H4 (cell line): ENCODE measurements at places on chromosomes 3 and 15. TPM values are rescaled to one million over a fixed set of nuclear protein-coding genes. Genes with fewer than 3 reads are reported as not detected.

Gene CCR3
- 0.27 and 0.29 TPM in 2 replicates for total RNA-seq

- DNase-seq = no peak
Observed at GRCh38 chr3:69386556-69387385, 883 bp upstream of the FRMD4B start.

GRCh38 chr3:48423241-48423882 lies 6.5 kb downstream of the PLXNB1 start:
- DNase-seq = no peak

DNA sequence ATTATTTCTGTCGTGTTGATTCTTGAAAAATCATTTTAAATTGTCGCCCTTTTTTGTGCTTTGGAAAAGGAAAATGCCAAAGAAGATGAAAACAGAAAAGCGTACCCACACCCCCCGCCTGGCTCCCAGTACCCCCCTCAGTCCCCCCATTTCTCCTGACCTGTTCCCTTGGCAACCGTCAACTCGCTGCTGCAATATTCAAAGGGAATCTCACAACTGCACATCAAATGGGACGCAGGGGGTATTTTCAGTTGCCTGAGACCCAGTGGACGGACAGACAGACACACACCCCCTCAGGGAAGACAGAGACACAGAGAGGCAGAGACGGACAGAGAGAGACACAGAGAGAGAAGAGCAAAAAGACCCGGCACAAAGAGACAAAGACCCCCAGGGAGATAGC lies 83.5 kb upstream of the PRR20G start:
- DNase-seq = no peak

GRCh38 chr3:134598763-134599545 lies 51.9 kb downstream of the KY start:
- DNase-seq = no peak
